ENCODE measurements at places on chromosomes 4 and X.
A peak's percentile ranks its signal among the peaks of the same experiment; 100 is the strongest.

- no peak for DNase-seq
Observed at GRCh38 chr4:105453550-105454205, 20.2 kb downstream of the PPA2 start.

- DNase-seq: no peak
Observed at GRCh38 chrX:51866210-51866609, 27.2 kb upstream of the MAGED1 start.

GRCh38 chr4:10666616-10667015 lies 18.0 kb downstream of the CLNK start:
- no peak for DNase-seq

GRCh38 chr4:173237152-173237551 lies 68.5 kb downstream of the GALNT7 start:
- no peak for DNase-seq

DNA sequence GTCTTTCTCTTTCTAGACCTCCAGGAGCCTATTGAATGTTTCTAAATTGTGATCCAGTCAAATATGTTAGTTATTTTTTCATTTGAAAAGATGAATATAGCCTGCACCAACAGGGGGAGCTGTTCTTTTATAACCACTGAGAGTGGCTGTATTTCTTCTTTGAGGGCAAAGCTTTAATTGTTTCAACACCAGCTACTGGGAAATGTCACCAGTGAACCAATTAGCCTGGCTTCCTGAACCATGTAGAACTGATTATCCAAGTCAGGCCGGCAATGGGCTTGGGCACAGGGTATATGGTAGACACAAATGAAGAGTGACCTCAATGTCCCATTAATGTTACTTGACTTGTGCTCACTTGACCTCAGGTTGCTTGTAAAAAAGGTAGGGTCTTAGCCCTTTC lies 4.8 kb upstream of the DAPP1 start:
- DNase-seq: peak; percentile 69

DNA sequence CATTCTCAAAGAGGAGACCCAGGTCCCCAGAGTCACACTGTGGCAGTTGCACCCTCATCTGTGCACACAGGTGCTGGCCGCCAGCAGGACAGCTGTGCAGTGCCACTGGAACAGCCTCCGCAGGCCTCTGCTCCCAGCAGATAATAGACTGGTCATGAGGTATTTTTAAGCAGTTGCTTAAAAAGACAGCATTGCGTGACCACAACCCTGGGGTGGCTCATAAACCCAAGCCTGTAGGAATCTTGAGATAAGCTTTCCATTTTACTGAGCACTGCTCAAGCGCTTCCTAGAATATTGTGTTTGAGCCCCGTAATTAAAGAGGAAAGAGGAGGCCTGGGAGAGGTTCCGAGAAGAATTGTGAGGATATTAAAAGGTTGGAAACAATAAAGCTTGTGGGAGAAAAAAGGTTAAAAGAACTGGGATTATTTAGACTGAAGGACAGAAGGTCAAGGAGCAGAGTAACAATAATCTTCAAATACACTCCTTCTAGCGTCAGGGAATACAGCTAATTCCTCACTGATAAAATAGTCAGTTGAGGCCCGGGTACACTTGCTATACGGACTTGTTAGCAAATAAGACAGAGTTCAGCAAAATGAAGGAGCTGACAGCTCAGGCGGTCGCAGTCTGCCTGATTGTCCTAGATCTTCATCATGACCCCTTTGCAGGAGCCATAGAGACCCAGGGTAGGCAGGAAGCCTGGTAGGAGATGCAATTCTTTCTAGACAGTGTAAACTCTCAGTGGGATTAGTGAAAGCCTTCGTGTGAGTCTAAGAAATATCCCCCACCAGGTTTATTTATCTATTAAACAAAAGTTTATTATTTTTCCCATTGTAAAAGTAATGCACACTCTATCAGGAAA lies 86.2 kb upstream of the KIT start:
- no peak for DNase-seq

GRCh38 chrX:115344885-115345614 lies 55.5 kb downstream of the LUZP4 start:
- DNase-seq: no peak

DNA sequence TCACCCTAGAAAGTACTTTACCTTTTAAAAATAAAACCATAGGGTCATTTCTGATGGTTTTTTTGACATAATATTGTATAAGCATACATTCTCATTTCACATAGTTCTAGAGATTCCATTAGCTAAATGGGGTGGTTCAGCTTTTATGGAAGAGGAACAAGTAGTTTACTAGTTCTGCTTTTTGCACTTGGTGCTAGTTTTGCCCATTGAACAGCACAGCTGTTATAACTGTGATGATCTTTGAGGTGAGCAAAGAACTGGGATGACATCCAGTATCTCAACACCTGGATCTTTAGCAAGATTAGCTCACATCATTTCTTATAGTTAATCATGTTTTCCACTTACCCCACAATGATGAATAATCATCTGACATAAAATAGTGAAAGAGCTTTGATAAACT lies 40.9 kb downstream of the MOB1B start:
- DNase-seq: no peak

DNA sequence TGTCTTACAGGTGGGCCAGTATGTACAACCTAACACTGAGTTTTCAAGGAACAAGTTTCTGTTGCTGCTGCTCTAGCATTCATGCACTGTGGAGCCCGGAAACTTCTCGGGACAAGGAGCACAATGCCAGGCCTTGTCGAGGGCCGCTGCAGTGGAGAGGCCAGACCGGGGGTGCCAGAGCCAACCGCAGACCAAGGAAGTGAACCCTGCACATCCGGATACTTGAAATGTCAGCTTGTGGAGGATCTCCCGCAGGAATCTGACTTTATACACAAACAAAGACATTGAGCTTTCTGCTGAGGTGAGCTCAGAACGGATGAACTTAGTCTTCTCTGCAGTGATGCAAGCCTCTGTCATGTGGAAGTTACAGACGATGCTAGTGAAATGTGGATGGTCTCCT lies 99.5 kb downstream of the ZNF827 start:
- DNase-seq: no peak

- DNase-seq: no peak
Observed at GRCh38 chr4:84028340-84028739, 470.8 kb downstream of the NKX6-1 start.

DNA sequence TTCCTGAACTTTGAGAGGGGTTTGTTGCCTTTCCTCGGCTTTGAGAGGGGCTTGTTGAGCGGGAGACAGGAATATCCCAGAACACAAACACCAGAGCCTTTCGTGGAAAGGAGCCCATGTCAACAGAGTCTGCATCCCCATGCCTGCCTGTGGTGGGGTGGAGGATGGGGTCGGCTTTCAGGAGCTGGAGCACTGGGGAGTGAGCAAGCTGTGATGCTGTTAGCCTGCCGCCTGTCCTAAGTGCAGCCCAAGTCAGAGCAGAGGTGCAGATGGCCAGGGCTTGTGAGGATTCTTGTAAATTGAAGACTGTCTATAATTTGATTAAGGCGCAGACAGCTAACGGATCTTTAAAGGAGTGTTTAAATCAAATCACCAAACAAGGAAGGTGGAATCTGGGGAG lies 103.3 kb upstream of the ANK2 start:
- no peak for DNase-seq

- DNase-seq: no peak
Observed at GRCh38 chrX:112851806-112852205, 11.2 kb upstream of the AMOT start.

DNA sequence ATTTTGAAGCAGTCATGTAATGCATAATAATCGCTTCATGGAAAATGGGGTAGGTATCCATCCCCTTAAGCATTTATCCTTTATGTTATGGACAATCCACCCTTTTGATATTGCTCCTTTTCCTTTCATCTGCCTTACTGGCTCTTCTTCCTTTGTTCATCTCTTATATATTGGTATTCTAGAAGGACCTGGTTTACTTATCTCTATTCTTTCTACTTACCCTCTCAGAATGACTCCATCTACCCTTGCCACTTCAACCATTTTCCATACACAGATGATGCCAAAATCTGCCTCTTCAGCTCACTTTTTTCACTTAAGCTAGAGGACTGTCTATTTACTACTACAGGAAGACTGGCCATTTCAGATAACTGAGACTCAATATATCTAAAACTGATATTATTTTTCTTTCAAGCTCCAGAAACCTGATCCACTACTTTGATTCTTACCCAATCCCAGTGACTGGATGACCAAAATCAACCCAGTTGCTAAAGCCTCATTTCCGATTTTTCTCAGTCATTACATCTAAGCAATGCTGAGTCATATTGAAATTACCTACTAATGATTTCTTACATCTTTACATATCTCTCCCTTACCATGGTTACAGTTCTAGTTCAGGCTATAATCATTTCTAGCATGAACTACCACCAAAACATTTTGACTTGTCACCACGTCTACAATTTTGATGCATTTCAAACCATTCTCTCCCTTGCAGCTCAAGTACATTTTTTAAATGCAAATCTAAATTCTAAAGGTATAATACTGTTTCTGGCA lies 93.7 kb downstream of the FAAH2 start:
- DNase-seq: no peak

DNA sequence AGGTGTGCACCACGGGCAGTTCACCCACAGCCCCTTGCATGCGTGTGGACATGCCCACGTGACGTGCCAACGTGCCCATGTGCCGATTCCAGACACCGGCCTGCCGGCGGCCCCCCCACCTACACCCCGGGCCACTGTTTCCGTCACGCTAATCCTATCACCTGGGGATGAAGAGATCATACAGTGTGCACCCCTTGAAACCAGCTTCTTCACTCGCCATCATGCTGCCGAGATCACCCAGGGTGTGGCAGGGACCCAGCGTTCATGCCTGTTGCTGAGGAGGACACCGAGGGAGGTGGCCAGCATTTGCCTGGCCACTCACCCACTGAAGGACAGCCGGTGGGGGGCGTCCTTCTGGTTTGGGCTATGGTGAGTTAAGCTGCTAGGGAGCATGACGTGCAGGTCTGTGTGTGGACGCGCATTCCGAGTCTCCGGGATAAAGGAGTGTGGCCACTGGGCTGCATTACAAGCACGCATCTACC lies 14.1 kb downstream of the CTBP1 start:
- DNase-seq: no peak

DNA sequence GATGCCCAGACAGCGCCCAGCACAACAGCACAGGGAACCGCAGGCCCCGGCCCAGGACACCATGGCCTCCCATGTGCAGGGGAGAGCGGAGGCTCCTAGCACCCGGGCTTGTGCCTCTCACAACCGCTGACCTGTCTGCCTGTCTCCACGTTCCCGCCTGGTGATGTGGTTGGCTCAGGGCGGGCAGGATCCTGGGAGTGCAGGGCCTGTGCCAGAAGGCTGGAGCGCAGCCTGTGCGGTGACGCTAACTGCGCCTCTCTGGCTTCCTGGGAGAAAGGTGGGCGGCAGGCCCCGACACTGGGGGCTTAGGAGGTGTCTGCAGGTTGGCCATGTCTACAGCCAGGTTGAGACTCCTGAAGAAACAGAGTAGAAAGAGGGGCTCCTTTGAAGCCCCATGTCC lies 48.7 kb downstream of the CPZ start:
- no peak for DNase-seq

GRCh38 chrX:65601530-65602220 lies 65.8 kb upstream of the MSN start:
- peak; percentile 71 for DNase-seq

DNA sequence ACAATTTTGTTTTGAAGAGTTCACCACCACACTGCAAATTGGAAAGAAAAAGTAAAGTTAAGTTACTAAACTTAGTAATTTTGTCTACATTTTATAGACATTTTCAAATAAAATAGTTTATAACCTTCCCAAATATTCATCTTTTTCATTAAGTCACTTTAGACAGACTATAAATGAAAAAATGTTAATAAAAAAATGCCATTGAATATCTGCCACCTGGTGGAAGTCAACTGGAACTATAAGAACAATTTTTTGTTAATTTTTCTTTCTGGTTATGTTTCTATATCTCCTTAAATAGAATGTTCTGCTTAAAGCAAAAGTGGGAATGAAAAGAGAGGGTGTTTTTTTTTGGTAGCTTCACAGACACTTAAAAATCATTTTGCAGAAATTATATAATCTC lies 534.4 kb upstream of the PCDH10 start:
- no peak for DNase-seq

DNA sequence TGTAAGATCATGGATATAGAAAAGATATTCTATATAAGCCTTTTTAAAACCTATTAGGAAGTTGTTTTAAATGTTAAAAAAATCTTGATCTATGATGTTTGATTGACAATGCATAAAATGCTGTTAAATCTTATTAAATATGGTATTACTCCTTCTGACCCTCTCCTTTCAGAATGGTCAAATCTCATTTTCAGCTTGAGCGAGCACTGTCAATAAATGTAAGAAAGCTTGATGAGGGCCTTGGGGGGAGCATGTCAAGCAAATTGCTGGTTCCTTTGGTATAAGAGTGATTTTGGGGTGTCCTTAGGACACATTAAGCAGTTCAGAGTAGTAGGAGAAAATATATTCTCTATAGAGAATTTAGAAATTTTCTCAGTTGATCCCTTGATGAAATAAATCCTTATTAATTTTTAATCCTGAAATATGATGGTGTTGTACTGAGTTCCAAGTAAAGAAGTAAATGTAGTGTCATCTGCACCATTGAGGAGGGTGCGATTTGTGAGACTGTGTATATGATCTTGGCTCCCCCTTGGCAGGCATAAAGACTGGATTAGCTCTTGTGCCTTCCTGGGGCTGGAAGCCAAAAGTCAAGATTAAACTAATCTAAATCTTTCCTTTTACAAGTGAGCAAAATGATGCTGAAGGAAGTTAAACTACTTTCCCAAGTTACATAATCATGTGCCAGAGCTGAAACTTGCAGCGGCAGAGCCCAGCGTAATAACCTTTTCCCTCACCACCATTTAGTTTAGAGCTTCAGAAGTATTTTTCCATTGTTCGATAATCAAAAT lies 82.6 kb upstream of the ANK2 start:
- no peak for DNase-seq

GRCh38 chr4:189202869-189203271 lies 737.8 kb upstream of the FRG1 start:
- DNase-seq: no peak

DNA sequence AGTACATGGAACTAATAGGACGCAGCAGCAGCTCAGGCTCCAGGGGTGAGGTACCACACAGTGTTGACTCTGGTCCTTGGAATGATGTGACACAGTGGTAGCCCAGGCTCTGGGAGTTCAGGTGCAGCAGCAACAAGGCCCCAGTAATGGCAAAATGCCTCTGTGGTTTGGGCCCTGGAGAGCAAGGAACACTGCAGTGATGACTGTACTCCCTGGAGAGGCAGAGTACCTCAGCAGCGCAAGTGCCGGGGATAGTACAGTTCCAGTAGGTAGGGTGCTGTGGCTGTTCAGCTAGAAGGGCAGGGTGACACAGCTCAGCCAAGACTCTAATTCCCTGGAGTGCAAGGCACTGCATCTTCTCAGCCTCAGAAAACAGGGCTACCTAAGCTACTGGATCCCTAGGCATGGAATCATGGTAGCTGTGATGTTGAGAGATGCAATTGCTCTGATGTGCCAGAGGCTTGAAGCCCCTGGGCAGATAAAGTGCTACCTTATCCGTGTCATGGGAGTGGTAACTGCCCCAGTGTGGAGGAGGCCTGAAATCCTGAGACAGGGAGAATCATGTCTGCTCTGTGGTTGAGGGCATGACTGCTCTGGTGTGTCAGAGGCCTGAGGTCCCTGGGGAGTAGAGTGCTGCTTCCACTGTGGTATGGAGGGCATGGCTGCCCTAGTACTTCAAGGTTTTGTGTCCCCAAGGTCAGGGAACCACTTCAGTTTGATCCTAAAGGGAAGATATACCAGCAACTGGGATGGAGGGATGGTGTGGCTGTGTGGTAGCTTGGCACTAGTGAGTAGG lies 55.2 kb downstream of the AREG start:
- no peak for DNase-seq
